NCI-H2081 (cell line): ENCODE measurements at places on chromosomes 13 and 19.
A peak's percentile ranks its signal among the peaks of the same experiment; 100 is the strongest.

DNA sequence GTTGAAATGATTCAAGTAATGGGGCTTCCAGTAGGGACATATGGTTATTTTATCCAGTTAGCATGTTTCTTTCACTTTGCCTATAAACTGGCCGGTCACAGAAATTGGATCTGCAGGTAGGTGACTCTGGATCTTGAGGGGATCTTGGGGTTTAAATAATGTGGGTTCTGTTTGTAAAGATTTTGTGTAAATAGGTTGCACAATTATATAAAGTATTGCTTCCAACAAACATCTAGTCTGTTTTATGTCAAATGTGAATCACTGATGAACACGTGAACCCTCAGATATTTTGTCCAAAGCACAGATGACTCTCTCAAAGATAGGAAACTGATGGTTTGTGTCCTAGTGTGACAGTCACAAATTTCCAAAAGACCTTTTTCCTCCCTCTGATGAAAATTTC, 98.4 kb downstream of the ZIC5 start:
- no peak for DNase-seq

- no peak for DNase-seq
Measured at GRCh38 chr13:52411629-52412028, 5.7 kb upstream of the THSD1 start.

GRCh38 chr13:103067751-103068555, 1.7 kb upstream of the SLC10A2 start:
- DNase-seq, result no peak

DNA sequence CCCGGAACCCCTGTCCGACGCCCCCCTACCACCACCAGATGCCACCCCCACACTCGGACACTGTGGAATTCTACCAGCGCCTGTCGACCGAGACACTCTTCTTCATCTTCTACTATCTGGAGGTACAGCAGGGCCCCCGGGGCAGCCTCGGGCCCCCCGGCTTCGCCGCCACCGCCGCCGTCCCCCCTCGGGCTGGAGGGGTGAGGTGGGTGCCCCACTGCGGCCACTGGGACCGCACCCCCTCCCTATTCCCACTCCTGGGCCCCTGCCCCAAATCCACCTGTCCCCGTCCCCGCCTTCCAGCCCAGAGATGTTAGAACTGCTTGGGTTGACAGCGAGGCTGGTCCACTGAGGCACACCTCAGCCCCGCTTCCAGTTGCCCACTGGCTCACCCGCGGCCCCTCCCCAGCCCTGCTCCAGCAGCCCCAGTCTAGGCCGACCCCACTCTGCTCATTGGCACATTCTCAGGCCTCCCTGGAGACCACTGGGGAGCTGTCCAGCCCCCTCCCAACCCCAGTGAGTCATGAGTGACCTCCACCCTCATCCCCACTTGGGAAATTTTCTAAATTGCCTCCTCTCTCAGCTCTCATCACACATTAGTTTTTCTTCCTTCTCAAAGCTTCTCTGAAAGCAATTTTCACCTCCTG, 6.5 kb downstream of the LENG1 start:
- DNase-seq, result no peak

GRCh38 chr19:41577144-41577830, 1.3 kb downstream of the CEACAM21 start:
- DNase-seq, result no peak

DNA sequence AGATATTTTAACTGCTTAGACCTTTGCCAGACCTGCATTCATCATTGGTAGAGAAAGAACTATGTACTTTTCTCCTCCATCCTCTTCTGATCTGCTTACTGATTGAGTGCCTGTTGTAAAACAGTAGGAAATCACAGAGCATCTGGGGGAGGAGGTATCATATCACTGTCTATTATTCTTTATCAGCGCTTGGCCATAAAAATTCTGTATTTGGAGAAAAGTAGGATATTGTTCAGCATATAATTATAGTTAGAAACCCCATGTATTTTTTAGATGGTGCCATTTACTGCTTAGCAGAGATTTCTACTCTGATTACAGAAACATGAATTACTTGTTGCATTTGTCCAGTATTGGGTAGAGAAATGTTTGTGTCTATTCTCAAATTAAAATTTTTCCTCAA, 62.4 kb downstream of the URI1 start:
- peak; percentile 3 for DNase-seq

- no peak for DNase-seq
Measured at GRCh38 chr13:43284162-43284561, 260.8 kb downstream of the DNAJC15 start.

DNA sequence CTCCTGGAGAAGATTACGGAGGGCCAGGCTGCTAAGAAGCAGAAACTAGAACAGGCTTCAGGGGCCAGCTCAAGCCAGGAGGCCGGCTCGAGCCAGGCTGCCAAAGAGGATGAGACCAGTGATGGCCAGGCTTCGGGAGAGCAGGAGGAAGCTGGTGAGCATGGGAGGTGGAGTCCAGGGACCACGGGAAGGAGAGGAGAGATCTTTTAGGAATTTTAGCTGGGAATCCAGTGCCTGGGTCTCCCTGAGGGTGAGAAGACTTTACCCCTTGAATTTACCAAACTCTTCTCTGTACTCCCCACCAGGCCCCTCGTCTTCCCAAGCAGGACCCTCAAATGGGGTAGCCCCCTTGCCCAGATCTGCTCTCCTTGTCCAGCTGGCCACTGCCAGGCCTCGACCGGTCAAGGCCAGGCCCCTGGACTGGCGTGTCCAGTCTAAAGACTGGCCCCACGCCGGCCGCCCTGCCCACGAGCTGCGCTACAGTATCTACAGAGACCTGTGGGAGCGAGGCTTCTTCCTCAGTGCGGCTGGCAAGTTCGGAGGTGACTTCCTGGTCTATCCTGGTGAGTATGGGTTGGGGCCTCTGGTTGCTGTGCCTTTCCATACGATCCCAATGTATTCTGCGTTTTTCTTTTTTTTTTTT, 824 bp downstream of the TSEN34 start:
- no peak for DNase-seq

DNA sequence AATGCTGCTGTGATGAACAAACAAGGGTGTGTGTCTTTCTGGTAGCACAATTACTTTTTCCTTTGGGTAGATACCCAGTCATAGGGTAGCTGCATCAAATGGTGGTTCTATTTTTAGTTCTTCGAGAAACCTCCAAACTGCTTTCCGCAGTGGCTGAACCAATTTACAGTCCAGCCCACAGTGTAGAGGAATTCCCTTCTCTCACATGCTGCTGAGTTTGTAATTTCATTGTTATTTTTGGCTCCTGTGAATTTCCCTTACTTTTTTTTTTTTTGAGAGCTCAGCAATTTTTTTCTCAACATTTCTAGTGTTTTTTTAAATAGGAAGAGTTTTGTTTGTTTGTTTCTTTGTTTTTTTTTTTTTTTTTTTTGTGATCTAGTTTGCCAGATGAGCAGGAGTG, 37.5 kb upstream of the ADGRE1 start:
- DNase-seq, result no peak

DNA sequence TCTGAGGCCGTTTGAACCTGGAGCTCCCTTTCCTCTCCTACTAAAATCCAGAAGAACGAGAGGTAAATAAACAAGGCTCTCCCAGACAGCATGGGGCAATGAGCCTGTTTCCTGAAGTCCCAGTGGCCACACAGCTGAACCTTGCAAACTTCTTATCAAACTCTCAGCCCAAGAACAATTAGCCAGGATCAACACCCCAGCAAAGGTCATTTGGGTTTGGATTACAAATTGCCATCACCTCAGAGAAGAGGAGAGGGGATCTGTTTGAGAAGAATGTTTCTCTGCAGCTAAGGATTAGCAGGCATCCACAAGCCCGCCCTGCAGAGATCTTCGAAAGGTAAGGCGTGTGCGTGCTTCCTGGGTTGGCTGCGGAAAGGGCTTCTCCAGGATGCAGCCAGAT, 201.9 kb upstream of the SOX1 start:
- no peak for DNase-seq

DNA sequence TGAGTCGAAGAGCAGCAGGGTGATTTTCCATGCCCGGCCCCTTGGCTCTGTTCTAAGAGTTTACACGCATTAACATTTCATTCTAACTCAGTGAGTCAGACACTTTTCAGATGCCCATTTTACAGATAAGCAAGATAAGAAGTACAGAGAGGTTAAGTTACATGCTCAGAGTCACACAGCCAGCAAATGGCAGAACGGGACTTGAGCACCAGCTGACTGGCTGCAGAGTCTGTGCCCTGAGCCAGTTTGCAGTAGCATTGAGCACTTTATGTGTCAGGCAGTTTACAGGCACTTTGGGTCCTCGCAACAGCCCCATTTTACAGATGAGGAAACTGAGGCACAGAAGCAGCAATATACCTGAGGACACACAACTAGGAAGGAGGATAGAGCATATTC, 19.0 kb downstream of the CCDC8 start:
- DNase-seq, result no peak

DNA sequence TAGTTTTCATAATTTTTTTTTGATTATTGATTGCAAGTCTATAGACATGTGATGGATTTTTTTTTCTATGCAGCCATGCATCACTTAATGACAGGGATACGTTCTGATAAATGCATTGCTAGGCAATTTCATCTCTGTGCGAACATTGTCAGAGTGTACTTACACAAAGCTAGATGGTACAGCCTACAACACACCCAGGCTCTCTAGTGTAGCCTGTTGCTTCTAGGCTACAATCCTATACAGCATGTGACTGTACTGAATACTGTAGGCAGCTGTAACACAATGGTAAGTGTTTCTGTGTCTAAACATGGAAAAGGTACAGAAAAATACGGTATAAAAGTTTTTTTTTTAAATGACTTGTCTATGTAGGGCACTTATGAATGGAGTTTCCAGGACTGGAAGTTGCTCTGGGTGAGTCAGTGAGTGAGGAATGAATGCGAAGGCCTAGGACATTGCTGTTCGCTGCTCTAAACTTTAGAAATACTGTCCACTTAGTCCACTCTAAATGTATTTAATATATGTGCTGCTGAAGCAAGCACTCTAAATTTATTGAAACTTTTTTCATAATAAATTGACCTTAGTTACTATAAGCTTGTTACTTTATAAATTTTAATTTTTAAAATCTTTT, 20.3 kb downstream of the SPATA13 start:
- DNase-seq, result no peak

DNA sequence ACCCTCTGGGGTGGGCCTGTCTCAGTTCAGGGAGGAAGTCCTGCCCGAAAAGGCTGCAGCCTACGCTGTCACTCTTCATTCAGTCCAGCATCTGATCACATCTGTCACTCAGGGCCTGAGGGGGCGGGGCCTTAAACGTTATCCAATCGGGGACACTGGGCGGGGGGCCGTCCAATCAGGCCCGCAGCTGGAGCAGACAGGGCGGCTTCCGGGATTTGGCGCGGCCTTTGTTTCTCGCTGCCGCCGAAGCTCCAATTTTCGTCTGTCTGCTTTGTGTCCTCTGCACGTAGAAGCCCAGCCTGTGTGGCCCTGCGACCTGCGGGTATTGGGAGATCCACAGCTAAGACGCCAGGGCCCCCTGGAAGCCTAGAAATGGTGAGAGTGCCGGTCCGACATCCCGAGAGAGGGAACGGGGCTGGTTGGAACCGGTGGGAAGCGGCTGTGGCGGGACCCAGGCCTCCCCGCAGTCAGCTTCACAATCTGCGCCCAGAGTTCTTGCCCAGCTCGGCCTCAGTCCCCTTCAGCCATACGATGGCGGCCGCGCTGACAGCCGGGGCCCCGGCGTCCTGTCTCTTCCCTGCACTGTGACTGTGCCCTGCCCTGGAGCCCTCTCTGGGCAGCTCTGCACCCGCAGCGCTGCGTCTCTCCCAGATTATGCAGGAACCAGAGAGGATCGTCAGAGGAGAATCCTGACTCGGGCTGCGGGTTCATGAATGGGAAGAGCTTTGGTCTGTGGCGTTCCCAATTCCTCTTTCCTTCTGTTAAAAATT, at the start of gene ZNF730:
ZNF730 (plus strand) TSS at position 224 of the 770 bp plus-strand sequence; CDS start at position 373, 149 bp downstream.
- DNase-seq, result peak; percentile 17

- peak; percentile 35 for DNase-seq
Measured at GRCh38 chr13:33111414-33112110, 95.3 kb downstream of the KL start.

- DNase-seq, result no peak
Measured at GRCh38 chr13:48748681-48749080, 95.0 kb downstream of the CYSLTR2 start.

DNA sequence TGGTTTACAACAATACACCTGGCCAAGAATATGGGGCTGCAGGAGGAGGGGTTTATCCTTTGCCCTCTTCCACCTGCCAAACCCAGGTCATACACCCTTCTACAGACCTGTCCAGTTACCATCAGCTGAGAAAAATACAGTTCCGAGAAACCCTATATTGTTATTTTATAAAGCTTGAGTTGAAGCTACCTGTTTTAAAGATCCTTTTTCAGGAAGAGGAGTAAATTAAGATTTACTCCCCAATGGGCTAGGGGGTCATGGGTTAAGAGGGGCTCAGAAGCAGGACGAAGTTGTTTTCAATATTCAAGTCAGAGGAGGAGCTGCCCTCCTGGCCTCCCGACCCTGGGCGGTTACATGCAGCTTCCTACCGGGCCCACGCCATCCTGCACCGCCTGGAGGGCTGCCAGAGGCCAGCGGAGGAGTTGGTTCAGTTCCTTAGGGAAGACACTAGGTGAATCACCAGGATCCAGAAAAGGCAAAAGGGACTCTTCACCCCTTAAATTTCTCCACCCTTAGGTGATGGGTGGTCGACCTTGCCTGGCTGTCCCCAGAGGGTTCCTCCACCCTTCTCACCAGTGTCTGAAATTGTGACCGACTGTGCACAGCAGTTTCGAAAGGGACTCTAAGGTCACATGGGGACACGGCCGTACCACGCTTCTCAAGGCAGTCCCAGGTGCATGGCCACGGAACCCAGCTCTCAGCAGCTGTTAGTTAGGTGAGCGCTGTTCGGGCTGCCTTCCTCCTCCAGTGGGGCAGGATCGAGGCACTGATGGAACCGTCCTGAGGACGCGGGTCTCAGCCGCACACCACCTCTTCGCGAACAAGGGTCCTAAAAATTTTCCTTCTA, 1.2 kb downstream of the GJB2 start:
- no peak for DNase-seq

- no peak for DNase-seq
Measured at GRCh38 chr13:102677122-102677521, 17.7 kb downstream of the METTL21C start.
